Naive thymus-derived CD8-positive, alpha-beta T cell (primary cell): ENCODE measurements at places on chromosomes 13 and 19. TPM values are rescaled to one million over a fixed set of nuclear protein-coding genes. Genes with fewer than 3 reads are reported as not detected.

The TOMM40 gene
- 41.4 TPM for total RNA-seq

The CGB2 gene
- total RNA-seq: not detected

DNA sequence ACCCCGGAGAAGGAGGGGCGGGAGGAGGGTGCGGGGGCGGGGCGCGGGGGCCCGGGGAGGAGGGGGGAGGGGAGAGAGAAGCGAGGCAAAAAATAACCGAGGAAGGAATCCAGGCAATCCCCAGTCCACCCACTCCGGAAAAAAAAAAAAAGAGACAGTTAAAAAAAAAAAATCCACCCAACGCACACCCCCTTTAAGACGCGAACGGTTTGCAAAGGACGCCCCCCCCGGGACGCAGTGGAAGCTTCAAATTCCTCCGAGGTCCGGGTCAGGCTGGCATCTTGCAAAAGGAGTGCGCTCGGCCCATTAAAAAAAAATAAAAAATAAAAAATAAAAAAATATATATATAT is at the start of gene CACNA1A:
CACNA1A (minus strand) TSS at position 9 of the 350 bp plus-strand sequence. CDS start 255 bp downstream, outside the sequence.
- DNase-seq: no peak

GRCh38 chr13:95226932-95227695 is 74.1 kb downstream of the ABCC4 start:
- DNase-seq: no peak

DNA sequence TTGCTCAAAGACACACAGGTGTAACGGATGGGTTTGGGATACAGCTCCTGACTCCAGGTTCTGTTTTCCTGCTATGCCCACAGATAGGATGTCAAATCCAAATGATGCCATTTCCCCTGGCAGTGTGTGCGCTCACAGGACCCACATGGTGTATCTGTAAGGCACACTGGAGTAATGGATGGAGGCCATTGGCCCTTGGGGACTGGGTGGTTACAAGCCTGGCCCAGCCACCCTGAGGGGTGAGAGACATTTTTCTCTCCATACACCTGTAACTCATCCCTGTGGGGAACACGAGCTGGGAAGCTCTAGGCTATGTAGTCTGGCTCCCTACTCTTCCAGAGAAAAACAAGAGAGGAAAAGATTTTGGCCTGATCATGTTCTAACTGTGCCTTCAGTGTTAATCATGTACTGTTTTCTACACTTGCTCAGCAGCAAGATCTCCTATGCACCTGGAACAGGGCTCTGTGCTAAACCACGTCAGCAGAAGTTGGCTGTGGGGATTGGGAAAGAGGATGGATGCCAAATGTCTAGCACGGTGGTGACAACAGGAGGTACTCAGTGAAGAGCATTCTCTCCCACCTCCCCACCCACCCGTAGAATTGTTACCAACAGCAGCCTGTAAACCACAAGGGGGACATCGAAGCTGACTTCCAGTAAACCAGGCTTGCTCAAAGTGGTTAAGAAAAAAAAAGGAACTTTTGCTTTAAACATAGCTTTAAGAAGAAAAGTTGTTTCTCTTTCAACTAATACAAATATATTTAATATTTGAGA is 237.0 kb downstream of the LACC1 start:
- peak; percentile 15 for DNase-seq

- peak; percentile 71 for DNase-seq
Measured at GRCh38 chr19:19461671-19462622, 53.4 kb downstream of the TSSK6 start.

GRCh38 chr19:56108447-56109195 is 12.5 kb downstream of the ZNF787 start:
- no peak for DNase-seq
